ENCODE measurements at places on chromosomes 5 and 9.

DNA sequence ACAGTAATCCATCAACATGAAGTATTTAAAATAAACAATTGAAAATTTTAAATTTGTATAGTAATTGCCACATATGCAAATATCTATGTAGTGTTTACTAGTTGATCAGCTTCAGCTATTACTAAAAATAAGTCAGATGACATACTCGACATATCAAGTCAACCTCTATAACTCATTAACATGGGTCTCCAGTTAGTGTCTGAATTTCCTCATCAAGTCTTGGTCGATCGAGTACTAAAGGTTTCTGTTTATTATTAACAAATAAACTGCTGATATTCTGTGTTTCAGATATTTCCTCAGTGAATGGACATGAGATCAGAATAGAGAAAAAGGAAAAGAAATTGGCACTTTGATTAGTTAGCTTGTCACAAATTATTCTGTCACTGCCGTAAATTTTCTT, 266.5 kb upstream of the ITGA1 start:
- no peak for DNase-seq

DNA sequence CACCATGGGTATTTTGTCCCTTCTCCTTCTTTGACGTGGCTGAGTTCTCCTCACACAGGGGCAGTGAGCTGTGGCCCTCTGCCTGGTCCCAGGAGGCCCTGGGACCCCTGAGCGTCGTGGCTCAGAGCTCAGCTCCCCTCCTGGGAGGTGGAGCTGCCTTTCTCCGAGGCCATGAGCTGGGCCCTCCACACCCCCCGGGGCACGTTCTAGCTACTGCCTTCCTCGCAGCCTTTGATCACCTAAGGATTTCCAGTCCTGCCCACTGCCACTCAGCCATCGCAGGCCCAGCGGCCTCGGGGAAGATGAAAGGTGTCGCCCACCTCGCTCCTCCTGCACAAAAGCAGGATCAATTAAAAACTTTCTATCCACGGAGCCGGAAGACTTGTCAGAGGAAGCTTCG, 94.8 kb upstream of the RAPGEF1 start:
- DNase-seq = no peak

DNA sequence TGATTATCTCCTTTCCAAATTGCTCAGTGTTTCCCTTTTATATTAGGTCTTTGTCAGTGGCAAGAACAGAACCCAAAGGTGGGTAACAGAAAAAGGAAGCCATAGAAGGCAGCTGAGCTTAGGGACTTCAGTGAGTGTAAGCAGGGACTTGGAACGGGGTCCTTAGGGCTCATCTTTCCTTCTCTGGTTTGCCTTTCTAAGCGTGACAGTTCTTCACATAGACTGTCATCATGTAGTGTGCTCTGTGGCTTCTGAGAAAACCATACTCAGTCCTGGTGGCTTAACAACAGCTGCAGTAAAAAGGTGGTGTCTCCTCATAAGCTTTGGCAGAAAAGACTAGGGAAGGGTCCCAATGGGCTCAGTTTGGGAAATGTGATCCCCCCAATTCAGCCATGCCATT, 108.8 kb downstream of the SLC12A2 start:
- no peak for DNase-seq

GRCh38 chr5:177315411-177315810, 3.7 kb upstream of the MXD3 start:
- DNase-seq = no peak

DNA sequence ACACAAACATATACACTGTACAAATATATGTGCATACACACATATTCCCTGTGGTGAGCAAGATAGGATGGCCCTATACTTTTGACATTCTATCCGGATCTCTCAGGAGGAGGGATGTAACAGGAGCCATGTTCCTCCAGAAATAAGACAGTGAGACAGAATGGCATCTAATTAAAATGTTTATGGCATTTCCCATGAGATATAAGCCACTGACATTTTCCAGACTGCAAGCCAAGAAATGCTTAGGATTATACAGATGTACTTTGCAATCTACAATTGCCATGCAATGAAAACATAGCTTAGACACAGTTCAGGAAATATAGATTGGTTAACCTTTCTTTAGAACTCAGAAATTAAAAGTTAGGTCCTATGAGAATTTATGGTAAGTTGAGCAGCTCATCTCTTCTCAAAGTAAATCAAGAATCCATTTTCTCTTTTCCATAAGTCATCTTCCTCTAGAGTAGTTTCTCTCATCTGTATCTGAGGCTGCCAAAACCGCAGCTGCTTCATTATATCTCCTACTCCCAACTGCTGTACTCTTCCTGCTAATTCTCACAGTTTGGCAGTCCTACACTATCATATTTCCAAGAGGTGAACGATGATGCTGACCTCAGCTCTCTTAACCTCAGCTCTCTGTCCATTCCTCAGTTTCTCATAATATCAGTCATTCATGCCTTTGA, 1719.1 kb downstream of the MAT2B start:
- DNase-seq = no peak

GRCh38 chr9:29312327-29312726, 1739.0 kb upstream of the C9orf72 start:
- DNase-seq = no peak

DNA sequence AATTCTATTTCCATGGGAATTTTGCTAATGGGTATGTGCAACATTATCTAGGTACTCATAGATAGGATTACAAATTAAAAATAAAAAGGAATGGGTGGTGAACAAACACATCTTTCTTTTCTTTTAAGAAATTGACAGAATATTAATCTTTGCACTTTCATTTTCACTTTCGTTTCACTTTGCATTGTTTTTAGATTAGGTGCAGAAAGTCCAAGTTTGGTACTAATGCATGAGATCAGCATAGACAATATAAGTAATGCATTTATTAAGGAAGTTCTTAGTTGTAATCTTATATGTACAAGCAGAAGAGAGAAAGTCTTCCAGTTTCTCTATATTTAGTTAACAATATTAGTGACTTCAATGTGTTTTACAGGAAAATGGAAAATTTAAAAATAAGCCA, 196.5 kb downstream of the COMMD10 start:
- no peak for DNase-seq

GRCh38 chr5:54900984-54901725, 84.2 kb downstream of the ESM1 start:
- no peak for DNase-seq

DNA sequence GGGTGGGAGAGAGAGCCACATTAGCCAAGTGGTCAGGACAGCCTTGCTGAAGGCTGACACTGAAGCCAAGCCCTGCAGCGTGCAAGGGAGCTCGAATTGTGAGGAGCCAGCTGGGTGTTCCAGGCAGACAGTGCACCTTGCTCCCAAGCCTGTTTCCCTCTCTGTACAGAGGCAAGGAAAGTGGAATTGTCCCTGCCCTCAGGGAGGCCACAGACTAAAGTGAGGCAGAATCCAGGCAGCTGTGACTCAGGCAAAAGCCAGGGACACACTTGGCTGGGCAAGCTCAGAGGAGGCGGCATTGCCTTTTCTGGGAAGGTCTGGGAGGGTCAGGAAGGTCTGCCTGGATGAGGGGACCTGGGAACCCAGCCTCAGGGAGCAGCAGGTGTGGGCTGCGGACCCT, 50.2 kb upstream of the LMX1B start:
- no peak for DNase-seq

- DNase-seq = no peak
Observed at GRCh38 chr5:66582499-66583165, 13.6 kb upstream of the MAST4 start.

- DNase-seq = no peak
Observed at GRCh38 chr5:116276952-116277351, 192.1 kb downstream of the COMMD10 start.

DNA sequence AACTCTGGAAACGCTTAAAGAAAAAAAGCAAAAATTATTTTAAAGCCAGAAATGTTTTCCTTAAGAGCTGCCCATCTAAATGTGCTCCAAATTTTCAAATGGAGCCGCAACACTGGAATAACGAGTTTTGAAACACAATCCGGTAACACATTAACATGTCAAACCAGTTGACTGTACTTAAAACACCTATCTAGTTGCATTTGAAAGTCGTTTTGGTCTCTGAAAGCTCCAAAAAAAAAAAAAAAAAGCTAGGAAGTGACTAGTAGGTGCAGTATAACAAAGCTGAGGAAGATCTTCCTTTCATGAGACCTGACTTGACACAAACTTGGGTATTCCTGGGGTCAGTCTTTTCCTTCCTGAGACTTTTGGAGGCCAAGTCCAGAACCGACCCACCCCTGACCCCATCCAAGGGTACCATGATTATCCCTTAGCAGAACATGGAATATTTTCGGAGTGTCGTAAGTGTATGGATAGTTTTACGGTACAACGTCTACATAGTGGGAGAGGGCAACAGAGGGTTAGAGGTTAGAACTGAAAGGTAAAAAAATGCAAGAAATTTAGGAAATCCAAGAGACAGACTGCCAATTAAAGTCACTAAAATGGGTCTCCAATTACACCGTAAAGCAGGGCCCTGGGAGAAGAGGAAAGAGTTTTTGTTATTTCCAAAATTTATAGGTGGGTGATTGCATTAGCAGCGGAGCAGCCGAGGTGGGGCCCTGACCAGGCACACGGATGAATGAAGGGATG, 812 bp downstream of the CETN3 start:
- DNase-seq = no peak

DNA sequence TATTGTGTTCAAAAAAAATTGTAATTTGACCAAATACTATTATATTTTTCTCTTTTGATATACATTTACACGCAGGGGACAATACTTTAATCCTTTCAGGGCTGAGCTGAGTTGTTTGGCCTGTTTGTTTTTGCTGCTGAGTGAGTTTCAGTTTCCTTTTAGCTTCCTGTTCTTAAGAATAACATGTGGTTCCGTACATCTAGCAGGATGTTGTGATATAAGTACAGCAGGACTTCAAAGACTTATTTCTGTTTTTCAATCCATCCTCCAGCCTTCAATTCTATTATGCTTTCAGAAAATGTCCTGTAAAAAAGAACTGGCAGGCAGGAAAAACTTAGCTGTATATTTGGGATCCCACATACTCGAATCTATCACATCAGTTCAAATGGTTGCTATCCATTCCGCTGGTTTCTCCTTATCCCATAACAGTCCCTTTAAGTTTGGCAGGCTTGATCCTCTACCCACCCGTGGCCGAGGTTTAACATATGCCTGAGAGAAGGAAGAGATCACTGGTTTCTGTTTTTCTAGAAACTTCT, 1037.3 kb upstream of the ACO1 start:
- no peak for DNase-seq

DNA sequence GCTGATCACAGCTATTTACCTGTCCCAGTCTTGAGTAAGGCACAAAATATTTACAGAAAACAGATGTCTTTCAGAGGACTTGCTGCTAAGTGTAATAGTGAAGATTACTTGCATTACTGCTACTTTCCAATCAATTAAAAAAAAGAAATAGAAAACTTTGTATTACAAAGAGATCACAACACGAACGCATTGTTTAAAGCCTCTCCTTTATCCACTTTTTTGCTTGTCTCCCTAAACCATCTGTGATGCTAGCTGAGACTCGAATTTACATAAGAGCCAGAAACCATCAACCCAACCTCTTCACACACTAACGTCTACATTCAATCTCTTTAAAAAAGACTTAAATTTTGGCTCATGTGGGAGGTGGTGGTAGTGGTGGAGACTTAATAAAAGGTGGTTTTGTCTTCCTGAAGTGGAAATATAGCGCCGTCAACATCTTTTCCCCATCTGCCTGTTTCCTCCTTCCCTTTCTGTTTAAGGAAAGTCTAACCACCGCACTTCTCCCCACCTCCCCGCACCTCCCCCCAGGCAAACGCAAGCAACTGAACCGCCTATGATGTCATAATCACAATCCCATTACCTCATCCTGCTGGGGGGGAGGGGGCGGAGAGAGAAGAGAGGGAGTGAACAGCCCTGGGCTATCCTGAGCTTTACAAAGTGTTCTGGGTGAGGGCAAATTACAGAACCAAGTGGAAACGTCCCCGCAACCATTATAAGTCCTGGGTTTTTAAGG, 948 bp upstream of the FAM53C start:
- no peak for DNase-seq

DNA sequence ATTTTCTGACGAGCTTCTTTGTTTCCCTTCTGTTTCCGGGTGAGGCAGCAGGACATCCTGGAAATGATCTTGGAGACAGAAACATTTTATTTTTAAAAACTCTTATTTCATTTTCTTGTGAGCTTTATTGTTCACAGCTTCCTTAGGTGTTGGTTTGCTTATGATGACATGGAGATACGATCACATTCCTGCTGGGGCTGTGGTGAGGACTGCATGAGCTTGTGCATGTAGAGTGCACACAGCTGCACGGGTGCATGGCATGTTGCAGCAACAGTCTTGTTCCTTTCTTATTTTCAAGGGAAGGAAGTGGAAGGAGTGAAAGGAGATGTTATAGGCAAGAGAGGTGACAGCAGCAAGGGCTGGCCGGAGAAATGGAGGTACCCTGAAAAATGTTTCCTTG, 1.2 kb downstream of the BTNL8 start:
- DNase-seq = no peak

- DNase-seq = no peak
Observed at GRCh38 chr9:78928625-78929405, 631.9 kb downstream of the PSAT1 start.

DNA sequence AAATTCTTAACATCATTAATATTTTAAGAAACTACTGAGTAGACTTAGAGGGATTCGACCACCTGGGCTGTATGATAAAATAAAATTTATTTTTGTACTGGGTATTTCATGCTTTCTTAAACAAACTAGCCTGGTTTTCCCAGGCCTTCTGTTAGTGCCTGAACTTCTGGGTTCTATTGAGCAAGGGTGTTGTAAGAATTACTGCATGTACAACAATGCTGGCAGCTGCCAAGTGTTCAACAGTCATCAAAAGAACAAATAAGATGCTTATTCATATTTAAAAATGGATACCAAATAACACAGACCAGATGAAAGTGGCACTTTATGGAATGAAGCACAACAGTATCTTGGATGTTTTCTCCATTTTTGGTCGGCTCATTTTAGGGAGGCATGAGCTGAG, 123.2 kb upstream of the FBXL7 start:
- DNase-seq = no peak

GRCh38 chr5:58972301-58972700, 389.4 kb downstream of the RAB3C start:
- no peak for DNase-seq

GRCh38 chr5:150235500-150235854, 45.6 kb downstream of the SLC6A7 start:
- DNase-seq = no peak

DNA sequence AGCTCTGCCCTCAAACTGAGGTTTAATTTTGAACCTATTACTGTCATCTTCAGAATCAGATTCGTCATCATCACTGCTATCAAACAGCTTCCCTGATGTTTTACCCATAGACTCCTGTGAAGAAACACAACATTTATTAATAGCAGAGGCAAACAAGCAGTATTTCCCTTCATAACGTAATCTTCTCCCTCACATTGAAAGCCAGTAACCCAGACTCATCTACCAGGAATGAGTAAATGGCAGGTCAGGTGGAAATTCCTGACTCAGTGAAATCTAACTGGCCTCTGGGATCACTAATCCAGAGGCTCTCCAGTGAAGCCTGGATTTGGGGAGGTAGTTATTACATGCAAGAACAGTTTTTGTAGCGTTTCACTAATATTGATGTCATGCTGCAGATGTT, 14.6 kb downstream of the NOL8 start:
- DNase-seq = no peak

- no peak for DNase-seq
Observed at GRCh38 chr5:109034306-109034705, 286.6 kb downstream of the FER start.

GRCh38 chr9:8486095-8486494, 686.5 kb upstream of the DMAC1 start:
- DNase-seq = no peak

Data from cortex of kidney (tissue), 1 donor.